ENCODE measurements at places on chromosomes 5 and 9.
A peak's percentile ranks its signal among the peaks of the same experiment; 100 is the strongest.

DNA sequence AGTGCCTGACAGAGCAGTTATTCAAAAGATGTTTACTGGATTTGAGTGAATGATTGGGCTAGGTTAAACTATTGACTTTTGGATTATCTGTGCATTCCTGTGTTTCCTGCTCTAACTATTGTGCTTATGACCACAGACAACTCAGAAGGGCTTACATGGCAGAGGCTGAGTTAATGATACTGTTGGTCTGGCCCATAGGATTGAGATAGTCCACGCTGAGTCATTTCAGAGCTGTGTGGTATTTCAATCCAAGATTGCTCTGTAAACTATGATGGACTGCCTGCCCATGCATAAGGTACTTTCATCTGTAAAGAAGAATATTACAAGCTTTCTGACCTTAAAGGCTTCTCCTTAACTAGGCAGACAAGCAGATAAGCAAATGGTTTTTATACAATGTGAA is 49.1 kb upstream of the SLIT3 start:
- peak; percentile 80 for DNase-seq

DNA sequence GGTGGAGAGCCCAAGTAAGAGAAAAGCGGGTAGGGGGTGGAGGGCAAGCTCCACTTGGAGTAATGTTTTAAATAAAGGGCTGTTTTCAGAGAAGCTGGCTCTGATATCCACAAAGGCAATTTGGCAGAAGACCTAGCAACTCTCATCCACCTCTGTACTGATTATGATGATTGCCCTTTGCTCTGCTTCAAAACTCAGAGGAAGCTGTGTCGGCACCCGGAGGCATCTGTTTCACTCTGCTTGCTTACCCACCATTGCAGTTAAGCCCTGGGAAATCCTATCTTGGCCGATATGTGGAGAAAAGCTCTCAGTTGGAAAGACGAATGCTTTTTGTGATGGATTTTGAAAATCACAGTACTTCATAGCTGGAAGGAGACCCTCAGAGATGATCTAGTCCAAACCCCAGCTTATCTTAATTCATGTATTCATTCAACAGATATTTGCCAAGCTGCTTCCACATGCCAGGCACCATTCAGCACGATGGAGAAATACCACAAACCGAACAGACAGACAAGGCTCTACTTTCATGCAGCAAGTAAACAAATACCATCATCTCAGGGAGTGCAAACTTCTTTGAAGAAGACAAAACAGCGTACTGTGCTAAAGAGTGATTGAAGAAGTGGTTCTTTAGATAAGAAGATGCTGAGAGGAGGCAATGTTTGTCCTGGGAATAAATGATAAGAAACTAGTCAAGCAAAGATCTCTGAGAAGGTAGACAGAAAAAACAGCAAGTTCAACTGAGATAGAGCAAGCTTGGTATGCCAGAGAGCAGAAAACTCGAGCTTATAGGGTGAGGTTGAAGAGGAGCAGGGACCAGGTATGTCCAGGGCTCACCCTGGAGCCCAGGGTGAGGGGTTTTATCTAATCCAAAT is 140.4 kb upstream of the SPDL1 start:
- DNase-seq = no peak

DNA sequence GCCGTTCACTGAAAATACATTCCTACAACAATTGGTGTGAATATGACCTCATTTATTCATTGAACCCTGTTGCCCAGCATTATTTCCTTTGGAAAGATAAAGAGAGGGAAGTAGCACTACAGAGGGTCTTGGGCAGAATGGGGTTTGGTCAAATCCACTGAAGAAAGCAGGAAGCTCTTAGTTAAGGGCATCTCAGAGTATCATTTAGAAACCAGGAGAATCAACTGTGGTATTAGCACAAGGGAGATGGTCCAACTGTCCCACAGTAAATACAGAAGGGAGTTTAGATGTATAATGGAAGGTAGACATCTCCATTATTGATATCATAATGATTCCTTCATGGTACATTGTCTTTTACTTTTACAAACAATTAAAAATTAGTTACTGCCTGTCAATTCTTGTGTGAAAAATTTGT is 47.1 kb downstream of the LIX1 start:
- DNase-seq = no peak

- DNase-seq = no peak
Observed at GRCh38 chr5:126364206-126364902, 58.9 kb upstream of the GRAMD2B start.

DNA sequence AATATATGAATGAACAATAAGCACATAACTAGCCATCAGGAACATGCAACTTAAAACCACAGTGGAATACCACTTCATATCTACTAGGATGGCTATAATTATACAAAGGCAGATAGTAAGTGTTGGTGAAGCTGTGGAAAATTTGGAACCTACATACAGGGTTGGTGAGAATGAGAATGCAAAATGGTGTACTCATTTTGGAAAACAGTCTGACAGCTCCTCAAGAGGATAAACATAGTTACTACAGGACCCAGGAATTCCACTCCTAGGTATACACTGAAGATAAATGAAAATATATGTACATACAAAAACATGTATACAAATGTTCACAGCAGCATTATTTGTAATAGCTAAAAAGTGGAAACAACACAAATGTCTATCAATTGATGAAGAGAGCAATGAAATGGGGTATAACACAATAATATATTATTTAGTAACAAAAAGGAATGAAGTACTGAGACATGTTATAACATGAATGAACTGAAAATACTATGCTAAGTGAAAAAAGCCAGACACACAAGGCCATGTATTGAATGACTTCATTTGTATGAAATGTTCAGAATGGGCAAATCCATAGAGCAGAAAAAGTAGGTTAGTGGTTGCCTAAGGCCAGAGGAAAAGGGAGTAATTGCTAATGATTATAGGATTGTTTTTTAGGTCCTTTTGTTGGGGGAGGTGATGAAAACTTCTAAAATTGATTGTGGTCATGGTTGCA is 31.2 kb upstream of the CDK5RAP2 start:
- peak; percentile 14 for DNase-seq

DNA sequence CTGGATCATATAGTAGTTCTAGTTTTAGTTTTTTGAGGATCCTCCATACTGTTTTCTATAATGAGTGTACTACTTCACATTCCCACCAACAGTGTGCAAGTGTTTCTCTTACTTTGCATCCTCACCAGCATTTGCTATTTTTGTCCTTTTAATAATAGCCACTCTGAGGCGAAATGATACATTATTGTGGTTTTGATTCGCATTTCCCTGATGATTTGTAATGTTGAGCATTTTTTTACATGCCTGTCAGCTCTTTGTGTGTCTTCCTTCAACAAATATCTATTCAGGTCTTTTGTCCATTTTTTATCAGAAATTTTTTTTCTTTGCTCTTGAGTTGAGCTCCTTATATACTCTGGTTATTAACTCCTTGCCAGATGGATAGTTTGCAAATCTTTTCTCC is 114.0 kb downstream of the ADAMTSL1 start:
- DNase-seq = no peak

GRCh38 chr5:154202379-154203260 is 12.1 kb downstream of the GALNT10 start:
- DNase-seq = no peak

- DNase-seq = no peak
Observed at GRCh38 chr9:91834740-91835139, 115.3 kb downstream of the ROR2 start.

- DNase-seq = no peak
Observed at GRCh38 chr9:90095682-90096081, 490.9 kb downstream of the GADD45G start.

- no peak for DNase-seq
Observed at GRCh38 chr5:167777746-167778145, 513.7 kb upstream of the WWC1 start.

DNA sequence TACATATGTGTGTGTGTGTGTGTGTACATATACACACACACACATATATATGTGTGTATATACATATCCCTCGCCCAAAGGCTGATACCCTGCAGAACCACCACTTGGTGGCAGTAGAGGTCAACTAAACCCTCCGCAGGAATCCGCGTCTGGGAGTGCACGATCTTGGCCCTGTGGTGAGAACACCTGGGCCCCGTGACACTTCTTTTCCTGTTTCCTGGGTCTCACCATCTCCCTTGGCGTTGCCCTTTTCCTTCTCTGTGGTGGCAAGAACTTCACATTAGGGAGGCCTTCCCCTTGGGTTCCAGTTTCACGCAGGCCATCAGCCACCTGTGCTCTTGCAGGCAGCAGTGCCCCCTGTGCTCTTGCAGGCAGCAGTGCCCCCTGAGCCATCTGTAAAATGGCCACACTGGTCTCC is 8.2 kb downstream of the IL9 start:
- peak; percentile 20 for DNase-seq

DNA sequence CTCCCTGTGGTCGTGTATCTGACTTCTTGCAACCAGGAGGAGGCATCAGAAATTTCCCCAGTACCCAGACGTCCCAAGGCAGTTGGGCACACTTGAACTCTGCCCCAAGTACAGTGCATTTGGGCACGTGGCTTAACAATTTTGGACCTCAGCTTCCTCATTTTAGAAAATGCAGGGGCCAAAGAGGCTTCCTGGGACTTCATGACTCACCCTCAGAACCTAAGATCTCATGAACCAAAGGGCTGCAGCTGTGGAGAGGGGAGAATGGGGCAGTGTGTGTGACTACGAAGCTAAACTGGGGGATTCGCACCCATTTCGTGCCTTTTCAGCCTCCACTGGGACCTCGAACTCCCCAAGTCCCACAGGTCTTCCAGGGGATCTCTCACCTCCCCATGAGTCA is 59.2 kb downstream of the SYK start:
- DNase-seq = no peak

- DNase-seq = no peak
Observed at GRCh38 chr5:17223367-17224185, 6.1 kb downstream of the BASP1 start.

GRCh38 chr5:23269981-23270380 is 237.4 kb upstream of the PRDM9 start:
- DNase-seq = peak; percentile 5

- DNase-seq = no peak
Observed at GRCh38 chr5:127002390-127002789, 28.0 kb downstream of the MARCHF3 start.

DNA sequence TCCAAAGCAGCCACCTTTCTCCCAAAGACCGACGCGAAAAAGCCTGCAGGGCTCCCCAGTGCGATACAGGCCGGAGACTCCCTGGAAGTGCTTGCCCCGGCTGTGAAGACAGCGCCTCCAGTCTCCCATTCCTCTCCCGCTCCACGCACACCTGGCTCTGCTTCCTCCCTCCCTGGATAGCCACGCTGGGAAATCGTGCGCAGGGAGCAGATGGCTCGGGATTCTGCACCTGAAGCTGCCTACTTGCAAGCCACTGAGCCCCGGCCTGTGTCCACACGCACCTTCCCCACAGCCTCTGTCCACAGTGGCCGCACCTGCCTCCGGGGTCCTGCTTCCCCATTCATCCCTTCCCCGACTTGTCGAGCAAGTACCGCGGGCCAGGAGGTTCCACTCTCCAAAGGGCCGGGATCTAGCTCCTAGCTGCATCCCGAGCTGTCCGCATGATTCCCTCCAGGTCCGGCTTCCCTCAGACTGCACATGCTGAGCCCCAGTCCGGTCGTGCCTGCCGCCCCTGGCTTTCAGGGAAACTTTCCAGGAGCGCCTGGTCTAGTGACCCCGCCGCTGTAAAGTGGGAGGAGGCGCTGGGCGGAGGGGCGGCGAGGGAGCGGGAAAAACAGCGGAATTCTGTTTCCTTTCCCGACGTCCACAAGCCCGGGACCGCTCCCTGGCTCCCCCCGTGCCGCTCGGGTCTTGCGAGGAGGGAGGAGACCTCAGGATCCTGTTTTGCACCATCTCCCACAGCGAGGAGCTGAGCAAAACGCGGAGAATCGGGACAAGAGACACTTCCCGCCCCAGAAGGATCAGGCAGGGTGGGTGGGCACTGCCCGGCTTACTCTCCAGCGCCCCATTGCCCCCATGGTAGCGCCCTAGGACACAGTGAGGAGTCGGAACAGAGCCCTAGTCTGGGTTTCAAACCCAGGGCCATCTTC is 2.0 kb downstream of the SEMA6A start:
- no peak for DNase-seq

DNA sequence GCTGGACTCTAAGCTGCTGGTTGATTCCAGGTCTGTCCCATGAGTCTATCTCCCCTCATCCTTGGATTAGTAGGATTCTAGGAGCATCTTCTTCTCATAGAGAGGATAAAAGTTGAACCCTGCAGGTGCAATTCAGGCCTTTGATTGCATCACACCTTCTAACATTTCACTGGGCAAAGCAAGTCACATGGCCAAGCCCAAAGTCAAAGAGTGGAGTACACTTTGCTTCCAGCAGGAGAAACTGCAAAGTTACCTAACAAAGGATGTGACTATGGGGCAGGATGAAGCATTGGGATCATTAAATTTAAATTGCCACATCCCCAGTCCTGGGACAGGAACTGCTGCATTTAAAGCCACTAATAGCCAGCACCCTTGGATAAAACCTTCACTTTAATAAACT is 51.0 kb upstream of the EGFLAM start:
- DNase-seq = no peak

DNA sequence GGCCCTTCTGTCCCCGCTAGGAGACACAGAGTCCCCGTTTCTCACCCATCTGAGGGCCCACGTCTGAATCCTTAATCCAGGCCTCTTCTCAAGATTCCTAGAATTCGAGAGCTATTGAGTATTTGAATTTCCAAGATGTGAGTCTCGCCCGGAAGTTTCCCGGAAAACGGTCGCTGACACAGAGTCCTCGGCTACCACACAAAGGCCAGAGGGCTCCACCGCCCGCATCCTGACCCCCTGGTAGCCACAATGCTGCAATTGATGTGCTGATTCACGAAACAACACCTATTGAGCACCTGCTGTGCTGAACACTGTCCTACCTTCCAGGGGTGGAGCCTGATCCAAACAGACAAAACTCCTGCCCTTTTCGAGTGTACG is 670 bp upstream of the FBP1 start:
- no peak for DNase-seq

DNA sequence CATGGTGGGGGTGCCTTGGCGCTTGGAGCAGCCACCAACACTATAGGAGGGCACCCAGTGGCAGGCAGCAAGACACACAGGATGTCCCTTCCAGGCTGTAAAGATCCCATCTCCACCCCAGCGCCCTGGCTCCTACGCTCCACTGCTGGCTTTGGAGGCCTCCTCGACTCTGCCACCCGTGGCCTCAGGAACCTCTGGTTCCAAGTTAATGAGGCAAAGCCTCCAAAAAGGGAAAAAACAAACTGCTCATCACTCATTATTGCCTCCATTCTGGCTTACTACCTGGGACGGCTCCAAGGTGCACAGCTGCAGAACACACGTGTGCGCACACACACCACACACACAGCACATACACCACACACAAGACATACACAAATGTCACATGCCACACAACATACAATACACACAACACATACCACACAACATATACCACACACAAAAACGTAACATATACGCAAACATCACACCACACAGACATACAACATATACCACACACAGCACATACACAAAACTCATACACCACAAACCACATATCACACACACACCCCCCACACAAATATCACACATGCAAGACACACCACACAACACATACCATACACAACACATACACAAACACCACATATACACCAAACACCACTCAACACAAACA is 45.3 kb downstream of the ROR2 start:
- no peak for DNase-seq

Data from epithelial cell of prostate (primary cell).